ENCODE measurements at places on chromosomes 1 and 21.
A peak's percentile ranks its signal among the peaks of the same experiment; 100 is the strongest.

GRCh38 chr1:190688096-190688495 lies 210.4 kb upstream of the BRINP3 start:
- no peak for DNase-seq

GRCh38 chr1:111191496-111191895 lies 8.9 kb downstream of the DENND2D start:
- no peak for DNase-seq

GRCh38 chr1:64175639-64176038 lies 27.8 kb upstream of the UBE2U start:
- no peak for DNase-seq

- DNase-seq = no peak
Measured at GRCh38 chr1:8951231-8951630, 5.6 kb downstream of the CA6 start.

DNA sequence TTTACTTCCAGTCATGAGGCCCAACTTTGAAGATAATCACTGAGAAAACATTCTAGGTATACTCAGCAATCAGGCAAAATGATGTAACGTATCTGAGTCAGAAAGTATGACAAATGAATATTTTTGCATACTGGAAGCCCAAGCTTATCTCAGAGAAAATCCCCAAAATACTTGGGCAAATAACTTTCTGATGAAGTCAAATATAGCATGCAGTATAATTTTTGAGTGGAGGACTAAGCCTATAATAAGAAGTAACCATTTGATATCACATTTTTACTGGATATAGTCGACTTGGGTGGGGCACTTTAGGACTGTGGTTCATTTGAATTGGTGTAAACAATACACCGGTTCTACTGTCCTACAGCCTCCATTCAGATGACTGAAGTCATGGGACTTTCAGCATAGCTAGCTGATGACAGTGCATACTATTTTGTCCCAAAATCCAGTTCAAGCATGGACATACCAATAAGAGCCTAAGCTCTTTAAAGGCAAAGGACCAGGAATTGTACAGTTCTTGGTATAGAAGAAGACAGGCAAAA lies 2.3 kb upstream of the GADD45A start:
- DNase-seq = peak; percentile 49

GRCh38 chr21:42520628-42521253 lies 7.1 kb downstream of the SLC37A1 start:
- DNase-seq = peak; percentile 64

DNA sequence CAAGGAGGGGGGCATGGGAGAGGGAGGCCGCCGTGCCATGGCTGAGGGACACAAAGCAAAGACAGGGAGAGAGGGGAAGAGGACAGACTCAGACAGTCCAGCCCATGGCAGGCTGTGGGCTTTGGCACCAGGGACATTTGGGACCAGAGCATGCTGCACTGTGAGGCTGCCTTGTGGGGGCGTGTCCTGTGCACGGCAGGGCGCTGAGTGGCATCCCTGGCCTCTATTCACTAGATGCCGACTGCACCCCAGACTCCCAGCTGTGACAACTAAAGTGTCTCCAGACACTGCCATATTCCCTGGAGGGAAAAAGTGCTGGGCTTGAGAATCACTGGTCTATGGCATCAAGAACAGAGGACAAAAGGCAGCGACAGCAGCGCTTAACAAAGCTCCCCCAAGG lies 18.6 kb upstream of the PRDM15 start:
- no peak for DNase-seq

DNA sequence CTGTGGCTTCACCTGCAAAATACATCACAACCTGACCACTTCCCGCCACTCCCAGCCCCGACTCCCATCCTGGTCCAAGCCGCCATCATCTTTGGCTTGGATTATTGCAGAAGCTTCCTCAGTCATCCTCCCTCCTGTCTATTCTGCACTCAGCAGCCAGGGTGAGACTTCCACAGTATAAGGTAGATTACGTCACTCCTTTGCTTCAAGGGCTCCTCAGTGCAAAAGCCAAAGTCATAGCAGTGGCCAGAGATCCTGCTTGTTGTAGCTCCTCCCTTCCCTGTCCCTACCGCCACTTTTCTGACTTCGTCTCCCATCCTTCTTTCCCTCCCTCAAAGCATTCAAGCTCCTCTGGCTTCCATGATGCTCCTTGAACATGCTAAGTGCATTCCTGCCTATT lies 152.8 kb downstream of the GRIK3 start:
- DNase-seq = no peak

DNA sequence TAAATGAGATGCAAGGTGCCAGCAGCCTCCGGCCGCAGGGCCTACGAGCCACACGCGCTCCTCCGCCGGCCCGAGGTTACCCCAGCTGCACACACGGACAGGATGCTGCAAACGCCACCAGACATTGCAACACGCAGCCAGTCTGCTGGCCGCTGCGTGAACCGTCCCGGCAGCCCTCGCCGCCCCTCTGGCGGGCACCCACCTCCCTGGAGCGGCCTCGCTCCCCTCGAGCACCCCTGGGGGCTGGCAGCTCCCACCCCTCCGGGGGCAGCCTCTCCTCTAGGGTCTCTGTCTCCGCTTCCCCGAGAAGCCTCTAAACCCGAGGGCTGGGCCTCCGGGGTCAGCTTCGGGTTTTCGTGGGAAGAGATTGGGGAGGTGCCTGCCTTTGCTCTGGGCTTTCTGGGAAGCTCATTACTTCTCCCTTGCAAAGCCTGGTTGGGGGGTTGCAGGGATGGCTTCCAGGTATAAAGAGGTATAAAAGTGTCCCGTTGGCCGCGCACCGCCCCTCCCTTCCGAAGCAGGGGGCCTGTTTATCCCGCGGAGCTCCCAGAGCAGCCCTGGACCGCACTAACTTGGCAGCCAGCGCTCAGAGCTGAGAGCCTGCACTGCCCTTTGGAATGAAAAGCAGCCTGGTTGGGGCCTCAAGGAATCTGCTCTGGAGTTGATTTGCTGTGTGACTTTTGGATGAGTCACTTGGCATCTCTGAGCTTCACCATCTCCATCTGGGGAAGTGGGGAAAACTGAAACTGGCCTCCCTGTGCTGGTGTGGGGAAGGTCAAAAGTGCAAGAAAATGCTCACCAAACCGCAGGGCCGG lies 21.8 kb downstream of the DHRS3 start:
- DNase-seq = no peak

GRCh38 chr1:38334930-38335592 lies 288.5 kb upstream of the POU3F1 start:
- DNase-seq = peak; percentile 23

DNA sequence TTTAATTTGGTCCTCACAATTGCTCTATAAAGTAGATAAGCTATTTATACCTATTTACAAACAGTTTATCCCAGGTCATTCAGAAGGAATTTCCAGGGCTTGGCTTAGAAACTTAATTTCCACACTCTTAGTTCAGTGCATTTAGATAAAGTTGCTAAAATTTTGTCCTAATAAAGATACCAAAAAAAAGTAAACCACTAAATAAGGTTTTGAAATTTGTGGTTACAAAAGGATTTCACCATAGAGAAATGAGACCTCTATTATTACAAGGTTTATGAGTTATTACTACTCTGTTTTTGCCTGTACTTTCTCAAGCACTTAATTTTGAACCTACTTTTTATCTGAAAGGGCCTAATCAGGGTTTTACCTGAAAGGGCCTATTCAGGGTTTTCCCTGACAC lies 22.4 kb downstream of the PTPN22 start:
- DNase-seq = no peak

GRCh38 chr1:87356591-87356990 lies 27.9 kb downstream of the LMO4 start:
- no peak for DNase-seq

DNA sequence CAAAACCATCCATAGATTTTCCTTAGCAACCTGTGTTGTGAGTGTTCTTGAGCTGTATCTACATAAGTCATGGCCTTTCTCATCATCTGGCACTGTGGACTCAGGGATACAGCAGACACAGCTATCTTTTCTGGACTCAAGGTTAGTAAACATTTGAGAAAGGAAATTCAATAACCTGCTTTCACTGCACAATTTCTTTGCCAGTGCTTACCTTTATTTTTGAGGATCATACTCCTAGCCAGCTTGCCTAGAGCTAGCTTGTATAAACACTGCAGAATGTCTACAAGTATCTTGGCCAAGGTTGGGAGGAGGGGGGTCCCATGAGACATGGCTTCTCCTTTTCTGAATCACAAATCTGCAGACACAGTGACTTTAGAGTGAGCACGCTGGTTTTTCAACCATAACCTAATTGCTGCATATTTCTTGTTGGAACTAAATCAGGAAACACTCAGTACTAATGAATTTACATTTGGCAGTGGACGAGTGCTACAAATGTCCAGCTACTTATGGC lies 27.2 kb downstream of the ADAMTS5 start:
- no peak for DNase-seq

DNA sequence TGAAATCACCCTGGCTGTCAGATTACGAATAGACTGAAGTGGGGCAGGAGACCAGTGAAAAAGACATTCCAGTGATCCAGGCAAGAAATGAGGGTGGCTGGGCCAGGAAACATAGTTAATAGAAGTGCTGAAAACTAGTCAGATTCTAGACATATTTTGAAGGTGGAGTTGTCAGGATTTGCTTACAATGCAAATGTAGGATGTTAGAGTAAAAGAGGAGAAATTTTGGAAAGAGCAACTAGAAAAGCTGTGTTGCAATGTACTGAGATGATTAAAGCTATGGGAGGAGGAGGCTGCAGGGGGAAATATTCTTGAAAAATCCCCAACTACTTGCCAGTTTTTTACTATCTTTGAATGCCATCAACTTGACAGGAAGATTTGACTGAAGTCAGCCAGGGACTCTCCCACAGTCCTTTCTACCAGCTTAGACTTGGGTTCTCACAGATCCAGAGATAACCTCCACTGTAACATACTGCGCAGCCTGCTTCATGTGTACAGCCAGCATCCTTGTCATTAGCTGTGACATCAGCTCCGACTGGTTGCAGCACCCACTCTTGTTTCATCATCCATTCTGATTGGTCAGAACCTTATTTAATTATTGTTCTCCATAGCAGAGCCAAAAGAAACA lies 109.7 kb downstream of the TSEN15 start:
- DNase-seq = no peak

GRCh38 chr1:248704606-248705005 lies 2.0 kb upstream of the OR14I1 start:
- no peak for DNase-seq
